LHCN-M2 (cell line): ENCODE measurements at places on chromosomes 6 and 20.

DNA sequence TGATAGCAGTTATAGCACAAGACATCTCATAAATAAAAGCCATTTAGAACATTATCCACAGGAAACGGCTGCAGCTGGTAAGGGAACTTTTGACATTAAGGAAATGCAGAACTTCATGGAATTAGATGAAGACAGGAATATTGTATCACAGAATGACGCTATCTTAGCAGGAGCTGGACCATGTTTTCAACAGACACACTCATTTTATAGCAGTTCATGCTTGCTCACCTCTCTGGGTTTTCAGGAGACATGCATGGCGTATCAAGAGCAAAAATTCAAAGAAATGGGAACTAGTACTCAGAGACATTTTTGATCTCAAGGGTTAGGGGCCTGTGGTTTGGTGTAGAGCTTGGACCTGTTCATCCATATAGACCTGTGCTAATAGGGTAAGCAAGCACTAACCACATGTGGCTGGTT lies 125.0 kb downstream of the FYN start:
- DNase-seq = no peak

DNA sequence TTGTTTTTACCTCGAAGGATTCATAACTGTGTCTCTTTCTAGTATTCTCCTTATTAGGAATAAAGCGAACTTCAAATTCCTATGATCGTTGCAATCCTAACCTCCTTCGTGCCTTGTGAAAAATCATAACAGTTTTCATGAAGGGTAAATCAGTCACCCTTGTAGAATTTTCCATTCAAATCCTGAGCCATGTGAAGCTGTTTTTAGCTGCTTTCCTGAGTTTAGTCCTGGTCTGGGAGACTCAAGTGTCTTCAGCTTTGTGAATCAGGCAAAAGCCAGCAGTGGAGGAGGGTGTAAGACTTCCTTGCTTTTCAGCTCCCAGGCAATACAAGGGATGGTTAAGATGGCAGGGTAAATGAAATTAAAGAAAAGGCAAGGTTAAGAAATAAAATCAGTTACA lies 24.3 kb downstream of the GCNT2 start:
- DNase-seq = no peak

- DNase-seq = no peak
Observed at GRCh38 chr6:558959-559358, 97.9 kb downstream of the HUS1B start.

DNA sequence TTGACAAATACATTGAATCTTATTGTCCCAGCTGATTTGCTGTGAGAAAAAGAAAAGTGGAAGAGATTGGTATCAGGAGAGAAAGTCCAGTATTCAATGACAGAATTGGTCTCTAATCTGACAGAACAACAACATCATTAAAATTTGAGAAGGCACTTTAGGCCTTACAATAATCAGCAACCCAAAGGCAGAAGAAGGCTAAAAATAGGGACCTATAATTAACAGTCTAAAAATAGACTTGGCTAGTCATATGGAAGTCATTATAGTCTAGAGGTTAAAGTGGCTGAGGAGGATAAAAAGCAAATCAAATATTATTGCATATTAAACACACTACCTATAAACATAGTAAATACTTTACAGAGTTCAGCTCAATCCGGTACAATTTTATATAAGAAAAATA lies 393.6 kb upstream of the JAG1 start:
- DNase-seq = no peak

DNA sequence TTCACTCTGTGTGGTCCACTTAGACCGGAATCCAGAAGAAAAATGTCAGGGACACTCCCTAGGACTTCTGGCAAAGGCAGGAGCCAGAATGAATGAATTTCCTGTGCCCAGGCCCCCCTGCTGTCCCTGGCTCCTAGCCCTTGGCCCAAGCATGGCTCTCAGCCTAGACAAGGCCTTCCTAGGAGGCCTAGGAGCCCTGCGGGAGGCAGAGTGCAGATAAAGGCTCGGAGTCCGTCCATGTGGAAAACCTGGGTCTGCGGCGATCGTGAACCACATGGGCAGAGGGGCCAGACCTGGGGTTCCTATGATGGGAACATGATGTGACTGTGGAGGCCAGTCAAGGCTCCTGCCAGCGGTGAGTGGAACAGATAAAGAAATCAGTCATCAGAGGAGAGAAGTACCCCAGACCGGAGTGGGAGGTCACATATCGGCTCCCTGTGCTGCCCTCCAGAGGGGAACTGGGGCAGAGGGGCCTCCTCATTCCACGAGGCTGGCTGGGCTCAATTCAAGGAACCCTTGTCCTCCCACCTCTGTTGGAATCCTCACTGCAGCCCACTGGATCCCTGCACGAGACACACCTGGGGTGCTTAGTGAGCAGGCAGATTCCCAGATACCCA lies 5.9 kb upstream of the VSTM2L start:
- no peak for DNase-seq

DNA sequence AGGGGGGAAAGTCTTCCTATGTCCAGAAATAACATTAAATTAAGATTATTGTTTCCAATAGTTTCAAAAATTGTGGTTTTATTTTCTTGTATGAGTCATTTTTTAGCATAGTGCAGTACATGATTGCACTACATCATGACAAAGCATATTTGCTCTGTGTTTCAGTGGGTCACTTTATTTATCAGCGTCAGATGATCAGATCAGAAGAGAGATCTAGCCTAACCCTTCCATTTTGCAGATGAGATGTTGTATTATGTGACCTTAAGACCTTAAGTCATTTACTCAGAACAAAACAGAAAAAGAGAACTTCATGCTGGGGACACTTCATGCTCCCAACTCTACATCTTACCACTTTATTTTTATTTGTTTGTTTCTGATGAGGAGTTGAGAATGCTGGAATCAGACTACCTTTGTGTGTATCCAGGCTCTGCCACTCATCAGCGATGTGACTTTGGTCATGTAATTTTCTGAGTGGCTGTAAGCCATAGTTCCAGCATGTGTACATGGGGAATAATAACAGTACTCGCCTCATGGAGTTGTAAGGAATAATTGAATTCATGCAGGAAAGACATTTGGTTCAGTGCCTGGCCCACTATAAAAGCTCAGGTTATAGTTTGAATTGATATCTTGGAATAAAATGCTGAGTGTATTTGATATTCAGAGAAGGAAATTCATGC lies 13.5 kb downstream of the EYA4 start:
- DNase-seq = peak; percentile 81

GRCh38 chr6:31558631-31559500 lies 11.5 kb downstream of the NFKBIL1 start:
- peak; percentile 28 for DNase-seq

DNA sequence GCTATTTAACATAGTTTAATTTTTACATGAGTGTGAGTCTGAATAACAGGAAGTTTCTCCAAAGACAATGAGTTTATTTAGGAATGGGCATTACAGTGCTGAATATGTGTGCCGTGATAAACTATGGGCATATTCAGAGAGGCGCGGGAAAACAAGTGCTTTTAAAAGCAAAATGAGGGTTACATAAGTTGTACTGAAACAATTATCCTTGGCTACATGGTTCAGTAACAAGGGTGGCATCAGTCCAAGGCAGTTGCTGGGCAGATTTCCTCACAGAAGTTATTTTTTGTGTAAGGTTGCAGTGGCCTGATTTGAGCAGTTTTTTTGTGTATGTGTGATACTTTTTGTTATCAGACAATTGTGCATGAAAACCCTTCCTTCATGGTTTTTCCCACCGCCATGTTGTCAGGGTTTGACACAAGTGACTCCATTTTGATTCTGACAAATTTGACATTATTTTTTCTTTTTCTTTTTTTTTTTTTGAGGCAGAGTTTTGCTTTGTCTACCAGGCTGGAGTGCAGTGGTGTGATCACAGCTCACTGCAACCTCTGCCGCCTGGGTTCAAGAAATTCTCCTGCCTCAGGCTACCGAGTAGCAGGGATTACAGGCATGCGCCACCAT lies 22.3 kb upstream of the PXDC1 start:
- no peak for DNase-seq

DNA sequence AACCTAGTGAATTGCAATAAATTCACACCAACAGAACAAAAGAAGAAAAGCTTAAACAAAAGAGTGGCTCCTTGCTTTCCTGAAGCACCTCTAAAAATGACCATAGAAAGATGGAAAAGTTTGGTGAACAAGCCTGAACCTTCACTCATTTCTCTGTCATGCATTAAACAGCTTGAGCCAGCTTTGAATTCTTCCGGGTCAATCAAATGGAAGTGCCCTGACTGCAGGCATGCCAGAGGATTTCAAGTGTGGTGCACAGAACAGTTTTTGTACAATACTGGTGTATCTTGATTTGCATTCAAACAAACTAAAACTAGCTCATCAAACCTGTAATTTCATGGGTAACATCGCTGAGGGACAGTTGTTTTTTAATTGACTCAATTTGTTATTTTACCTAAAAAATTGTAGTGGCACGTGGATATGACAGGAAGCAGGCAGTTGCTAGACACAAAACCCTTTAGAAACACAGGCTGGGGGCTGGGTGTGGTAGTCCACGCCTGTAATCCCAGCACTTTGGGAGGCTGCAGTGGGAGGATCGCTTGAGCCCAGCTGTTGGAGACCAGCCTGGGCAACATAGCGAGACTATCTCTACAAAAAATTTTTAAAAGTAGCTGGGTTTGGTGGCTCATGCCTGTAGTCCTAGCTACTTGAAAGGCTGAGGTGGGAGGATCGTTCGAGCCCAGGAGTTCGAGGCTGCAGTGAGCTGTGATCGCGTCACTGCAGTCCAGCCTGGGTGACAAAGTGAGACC lies 9.1 kb downstream of the CASS4 start:
- DNase-seq = no peak

DNA sequence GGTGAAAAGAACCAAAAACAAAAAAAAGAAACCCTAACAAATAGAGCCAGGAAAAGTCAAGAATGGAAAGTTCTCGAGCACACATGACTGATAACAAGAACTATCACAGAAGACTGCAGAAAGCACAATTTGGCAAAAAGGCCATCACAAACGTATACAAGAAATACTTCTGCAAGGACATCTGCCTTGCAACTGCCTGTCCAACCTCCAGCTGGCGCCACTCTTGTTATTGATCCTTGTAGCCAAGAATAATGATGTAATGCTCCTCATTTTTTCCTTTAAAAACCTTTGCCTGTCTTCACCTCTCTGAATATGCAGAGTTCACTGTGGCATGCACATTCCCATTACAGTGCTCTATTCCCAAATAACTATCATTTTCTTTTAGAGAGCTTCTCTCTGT lies 87.9 kb upstream of the BMP5 start:
- DNase-seq = peak; percentile 18

GRCh38 chr6:63471654-63472053 lies 100.6 kb upstream of the LOC128125822 start:
- no peak for DNase-seq
